ENCODE measurements at places on chromosomes 7 and 10.

DNA sequence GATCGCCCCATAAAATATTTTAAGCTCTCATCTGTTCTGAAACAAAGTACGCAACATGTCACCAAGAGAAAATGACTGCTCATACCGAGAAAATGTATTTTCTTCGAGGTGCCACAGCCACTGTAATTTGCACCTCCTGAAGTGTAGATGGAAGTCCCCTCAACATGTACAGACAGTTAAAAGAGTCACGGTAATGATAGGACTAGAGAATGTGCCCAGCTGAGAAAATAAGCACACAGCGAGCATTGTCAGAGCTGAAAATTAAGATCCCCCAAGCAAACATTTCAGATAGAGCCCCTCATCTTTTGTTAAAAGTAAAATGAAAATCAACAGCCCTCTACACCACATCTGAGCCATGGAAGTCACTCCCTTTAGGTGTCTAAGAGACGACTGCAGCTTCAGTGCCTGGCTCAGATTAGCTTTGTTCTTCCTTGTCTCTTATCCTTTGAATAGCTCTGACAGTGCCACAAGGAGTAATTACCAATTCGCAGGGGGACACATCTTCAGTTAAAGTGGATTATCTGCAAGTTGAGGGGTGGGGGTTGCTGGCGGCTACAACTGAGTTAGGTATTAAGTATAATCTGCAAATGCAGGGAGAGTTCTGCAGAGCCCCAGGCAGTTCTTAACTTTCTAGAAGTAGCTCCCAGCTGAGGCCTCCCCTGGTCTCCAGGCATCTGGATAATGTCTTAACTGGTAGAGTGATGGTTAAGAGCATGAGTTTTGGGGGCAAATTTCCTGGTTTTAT is 222.7 kb upstream of the C7orf33 start:
- DNase-seq = no peak

DNA sequence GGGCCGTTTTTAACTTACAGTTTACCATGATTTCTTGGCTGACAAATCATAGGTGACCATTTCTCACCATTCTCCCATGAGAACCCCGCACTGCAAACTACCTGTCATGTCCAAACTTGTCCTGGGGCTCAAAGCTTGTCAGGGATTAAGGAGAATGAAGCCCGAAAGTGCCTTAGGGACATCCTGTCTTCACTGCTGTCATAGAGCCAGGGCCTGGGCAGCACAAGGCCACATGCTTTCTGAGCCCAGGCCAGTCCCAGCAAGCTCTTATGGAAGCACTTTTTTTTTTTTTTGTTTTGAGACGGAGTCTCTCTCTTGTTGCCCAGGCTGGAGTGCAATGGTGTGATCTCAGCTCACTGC is 33.9 kb downstream of the CCM2 start:
- DNase-seq = no peak

DNA sequence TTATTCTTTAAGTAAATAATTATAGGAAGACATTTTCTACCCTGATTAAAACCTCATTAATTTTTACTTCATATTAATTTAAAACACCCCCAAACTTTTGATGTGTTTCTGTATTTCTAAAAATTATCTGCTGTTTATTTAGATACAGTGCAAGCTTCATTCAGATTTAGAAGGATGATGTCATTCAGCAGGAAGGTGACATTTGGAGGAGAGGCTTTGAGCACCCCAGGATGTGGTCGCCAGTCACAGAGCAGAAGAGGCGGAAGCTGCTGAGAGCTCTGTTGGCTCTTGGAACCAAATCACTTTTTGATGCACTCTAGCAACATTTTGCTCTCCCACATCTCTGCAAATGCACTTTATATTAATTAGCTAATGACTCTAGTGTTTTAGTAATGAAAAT is 233.9 kb upstream of the CACNA2D1 start:
- no peak for DNase-seq

DNA sequence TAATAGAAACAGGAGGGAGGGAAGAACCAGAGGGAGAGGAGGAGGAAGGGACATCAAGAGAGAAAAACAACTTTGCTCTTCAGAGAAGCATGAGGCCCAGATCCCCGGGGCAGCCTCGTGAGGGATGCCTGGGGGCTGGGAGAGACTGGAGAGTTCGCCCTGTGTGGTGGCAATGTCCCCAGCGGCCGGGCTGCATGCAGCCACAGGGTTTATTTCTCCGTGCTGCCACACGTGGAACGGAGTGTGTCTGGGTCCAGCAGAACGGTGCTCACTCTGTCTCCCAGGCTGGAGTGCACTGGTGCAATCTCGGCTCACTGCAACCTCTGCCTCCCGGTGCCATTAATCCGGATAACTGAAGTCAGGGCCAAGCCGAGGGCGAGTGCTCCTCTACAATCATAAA is 257.7 kb downstream of the ACTR3B start:
- no peak for DNase-seq

- DNase-seq = no peak
Observed at GRCh38 chr7:39259391-39260003, 281.8 kb downstream of the POU6F2 start.
